COR-L47 (cell line): ENCODE measurements at places on chromosomes 13 and 19.

- DNase-seq, result no peak
Measured at GRCh38 chr19:58572818-58573657, at the start of gene MZF1. MZF1 (minus strand) TSS chr19:58573335; CDS start chr19:58571389, 1,946 bp downstream.

- DNase-seq, result no peak
Measured at GRCh38 chr13:30030141-30030750, 179.8 kb upstream of the UBL3 start.

GRCh38 chr13:76768384-76768783 lies 117.8 kb downstream of the KCTD12 start:
- no peak for DNase-seq

DNA sequence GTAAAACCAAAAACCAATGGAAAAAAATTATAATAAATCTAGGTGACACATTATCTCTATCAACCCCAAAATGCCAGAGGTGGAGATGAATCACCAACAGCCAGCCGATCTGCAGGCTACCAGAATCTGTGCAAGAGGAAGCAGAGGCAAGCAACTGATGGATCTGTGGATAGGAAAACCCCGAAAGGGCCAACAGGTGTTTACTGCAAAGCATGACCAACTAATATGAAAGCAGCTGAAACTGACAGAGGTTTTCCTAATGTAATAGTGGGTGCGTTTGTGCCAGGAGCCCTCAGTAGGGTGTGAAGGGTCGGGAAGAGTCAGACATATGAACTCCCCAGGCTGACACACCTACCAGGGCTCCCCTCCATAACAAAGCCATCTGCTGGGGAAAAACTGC lies 554.6 kb downstream of the RFC3 start:
- no peak for DNase-seq

- DNase-seq, result no peak
Measured at GRCh38 chr19:54416695-54417491, 1.6 kb downstream of the TTYH1 start.

DNA sequence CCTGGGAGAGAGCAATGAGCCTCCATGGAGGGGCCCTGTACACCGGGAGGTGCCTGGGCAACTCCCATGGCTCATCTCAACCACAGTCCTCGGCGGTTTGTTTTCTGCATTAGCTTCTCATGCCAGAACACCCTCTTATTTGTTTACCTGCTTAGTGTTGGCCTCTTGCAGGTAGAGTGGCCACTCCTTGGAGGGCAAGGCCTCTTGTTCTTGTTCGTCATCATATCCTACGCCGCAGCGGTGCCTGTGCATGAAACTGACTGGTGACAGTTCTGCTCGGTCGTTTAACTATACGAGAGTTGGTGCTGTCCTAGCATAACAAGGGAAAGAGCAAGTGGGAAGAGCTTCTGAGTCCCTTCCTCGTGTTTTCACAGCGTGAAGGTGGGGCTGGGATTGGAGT lies 40.5 kb upstream of the RNF113B start:
- DNase-seq, result no peak

DNA sequence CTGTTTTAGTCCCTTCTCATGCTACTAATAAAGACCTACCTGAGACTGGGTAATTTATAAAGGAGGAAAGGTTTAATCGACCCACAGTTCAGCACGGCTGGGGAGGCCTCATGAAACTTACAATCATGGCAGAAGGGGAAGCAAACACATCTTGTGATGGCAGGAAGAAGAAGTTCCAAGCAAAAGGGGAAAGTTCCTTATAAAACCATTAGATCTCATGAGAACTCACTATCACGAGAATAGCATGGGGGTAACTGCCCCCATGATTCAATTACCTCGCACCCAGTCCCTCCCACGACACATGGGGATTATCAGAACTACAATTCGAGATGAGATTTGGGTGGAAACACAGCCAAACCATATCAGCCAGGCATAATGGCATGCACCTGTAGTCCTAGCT lies 13.0 kb upstream of the STRN4 start:
- DNase-seq, result no peak

GRCh38 chr19:16945762-16946465 lies 57.1 kb downstream of the F2RL3 start:
- no peak for DNase-seq

DNA sequence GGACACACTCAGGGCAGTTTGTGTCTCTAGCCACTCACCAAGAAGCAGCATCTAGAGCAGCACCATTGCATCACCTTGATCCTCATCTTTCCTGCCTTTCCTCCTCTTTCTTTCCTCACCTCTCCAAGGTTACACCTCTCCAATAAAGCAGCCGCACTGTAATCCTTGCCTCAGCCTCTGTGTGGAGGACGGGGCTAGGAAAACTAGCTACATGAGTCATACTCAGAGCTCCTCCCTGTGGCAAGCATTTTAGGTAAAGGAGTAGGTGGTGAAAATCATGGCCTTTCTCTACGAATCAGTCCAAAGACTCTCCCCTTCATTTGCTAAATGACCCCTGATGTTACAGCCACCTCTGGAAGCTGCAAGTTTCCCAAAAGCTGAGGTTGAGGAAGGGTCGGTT lies 108.9 kb downstream of the DNAJC15 start:
- DNase-seq, result peak; percentile 47

DNA sequence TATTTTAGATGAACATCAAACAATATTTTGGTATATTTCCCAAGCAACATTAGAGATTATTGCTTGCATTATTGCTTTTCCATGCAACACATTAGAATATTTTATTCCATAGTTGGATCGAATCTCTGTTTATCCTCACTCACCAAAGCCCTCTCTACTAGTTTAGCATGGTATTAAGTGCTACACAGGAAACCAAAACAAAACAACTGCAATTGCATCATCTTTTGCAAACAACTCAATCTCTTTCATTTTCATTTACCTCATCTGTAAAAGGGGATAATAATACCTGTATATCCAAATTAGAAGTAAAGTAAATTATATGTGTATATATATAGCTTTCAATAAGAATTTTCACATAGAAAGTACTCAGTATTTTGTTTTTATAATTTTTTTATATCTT lies 147.8 kb upstream of the PCDH9 start:
- DNase-seq, result no peak

- DNase-seq, result no peak
Measured at GRCh38 chr19:35736913-35737886, 5.1 kb downstream of the IGFLR1 start.

- no peak for DNase-seq
Measured at GRCh38 chr19:51439021-51439465, 19.2 kb downstream of the SIGLEC8 start.

GRCh38 chr19:42412227-42412626 lies 15.0 kb downstream of the LIPE start:
- DNase-seq, result no peak
